ENCODE measurements at places on chromosomes 5 and 9.

- no peak for DNase-seq
These were observed 86.4 kb downstream of the HMHB1 start for GRCh38 chr5:143898381-143898780.

GRCh38 chr5:111779922-111780292, 22.9 kb upstream of the NREP start:
- no peak for DNase-seq

DNA sequence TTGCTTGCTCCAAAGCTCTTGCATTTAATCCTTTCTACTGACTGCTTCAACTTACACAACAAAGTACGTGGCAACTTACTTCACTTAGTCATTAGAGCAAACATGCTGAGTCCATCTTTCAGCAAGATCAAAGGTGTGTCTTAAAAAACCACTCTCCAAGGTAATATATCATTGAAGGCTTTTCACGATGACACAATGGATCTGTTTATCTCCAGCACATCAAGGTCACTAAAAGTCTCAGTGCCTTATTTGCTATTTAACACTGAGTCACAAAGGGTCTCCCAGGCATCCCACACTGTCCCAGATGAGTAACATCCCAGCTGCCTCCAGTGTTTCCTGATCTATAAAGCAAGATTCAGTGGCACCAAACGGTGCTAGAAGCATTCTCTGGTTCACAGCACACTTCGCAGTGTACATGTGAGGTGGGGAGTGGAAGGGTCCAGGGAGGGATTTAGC, 3.7 kb upstream of the CLK4 start:
- peak; percentile 38 for DNase-seq

GRCh38 chr9:32344551-32345182, 39.8 kb upstream of the ACO1 start:
- DNase-seq = peak; percentile 22

GRCh38 chr5:142819825-142820224, 49.6 kb downstream of the ARHGAP26 start:
- DNase-seq = peak; percentile 69

GRCh38 chr5:137491121-137491520, 8.0 kb downstream of the SPOCK1 start:
- DNase-seq = peak; percentile 84

GRCh38 chr5:40634154-40634553, 45.6 kb upstream of the PTGER4 start:
- no peak for DNase-seq

DNA sequence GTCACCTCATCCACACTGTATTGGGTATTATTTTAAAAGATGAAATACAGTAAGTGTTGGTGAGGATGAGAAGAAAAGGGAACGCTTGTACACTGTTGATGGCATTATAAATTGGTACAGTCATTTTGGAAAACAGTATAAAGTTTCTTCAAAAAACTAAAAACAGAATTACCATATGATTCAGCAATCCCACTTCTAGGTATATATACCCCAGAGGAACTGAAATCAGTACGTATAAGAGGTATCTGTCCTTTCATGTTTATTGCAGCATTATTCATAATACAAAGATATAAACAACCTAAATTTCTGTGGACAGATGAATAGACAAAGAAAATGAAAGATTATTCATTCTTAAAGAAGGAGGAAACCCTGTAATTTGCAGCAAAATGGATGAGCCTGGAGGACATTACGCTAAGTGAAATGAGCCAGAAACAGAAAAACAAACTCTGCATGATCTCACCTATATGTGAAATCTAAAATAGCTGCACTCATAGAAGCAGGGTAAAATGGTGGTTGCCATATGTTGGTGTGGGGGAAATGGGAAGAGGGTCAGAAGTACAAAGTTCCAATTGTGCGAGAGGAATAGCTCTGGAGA, 191.6 kb downstream of the TRIM36 start:
- DNase-seq = no peak

DNA sequence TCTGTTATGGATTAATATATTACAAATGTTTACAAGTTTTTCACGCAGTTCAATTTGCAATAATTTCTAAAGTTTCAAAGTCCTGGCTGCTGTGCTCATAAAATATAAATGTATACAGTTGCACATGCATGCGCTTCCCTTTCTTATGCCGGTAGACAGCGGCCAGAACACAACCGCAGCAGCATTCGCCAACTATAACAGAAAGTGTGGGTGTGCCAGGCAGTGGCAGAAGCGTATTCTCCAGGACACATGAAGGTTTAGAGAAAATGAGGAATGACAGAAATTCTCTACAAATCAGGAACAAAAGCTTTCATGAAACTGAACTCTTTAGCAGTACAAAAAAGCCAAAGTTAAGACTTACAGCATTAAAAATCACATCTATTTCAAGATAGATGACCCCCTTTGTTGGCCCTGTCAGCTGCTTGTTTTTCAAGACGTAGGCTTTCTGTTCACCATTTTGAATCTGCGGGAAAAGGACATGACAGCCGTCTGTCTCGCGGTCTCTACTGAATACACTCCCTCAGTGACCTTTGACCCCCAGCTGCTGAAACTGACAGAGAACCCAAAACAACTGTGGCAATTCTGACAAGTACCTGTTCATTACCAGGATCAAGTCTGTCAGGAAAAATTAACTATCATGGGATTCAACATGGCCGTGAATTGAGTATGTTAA, 252.2 kb downstream of the SLF1 start:
- DNase-seq = no peak

- no peak for DNase-seq
These were observed 30.9 kb upstream of the CEP72 start for GRCh38 chr5:581266-581665.

DNA sequence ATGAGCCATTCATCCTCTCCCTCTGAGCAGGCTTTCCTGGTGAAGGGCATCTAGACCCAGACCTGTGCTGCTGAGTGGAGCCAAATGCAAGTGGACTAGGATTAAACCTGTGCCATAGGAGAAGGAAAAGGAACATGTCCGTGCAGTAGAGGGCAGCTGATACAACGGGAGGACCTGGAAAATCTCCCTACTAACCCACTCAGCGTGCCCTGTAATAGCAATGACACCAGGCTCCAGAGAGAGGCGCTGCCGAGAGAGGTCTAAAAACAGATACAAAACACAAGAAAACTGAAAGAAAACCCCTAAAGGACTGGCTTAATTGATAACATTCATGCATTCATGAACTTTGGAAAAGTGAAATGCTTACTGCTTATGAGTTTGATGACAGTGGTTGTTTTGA, 60.8 kb downstream of the PFDN1 start:
- DNase-seq = no peak

GRCh38 chr9:114798101-114798500, 7.7 kb downstream of the TNFSF15 start:
- DNase-seq = no peak

GRCh38 chr5:83026516-83026915, 50.7 kb downstream of the TMEM167A start:
- peak; percentile 38 for DNase-seq

DNA sequence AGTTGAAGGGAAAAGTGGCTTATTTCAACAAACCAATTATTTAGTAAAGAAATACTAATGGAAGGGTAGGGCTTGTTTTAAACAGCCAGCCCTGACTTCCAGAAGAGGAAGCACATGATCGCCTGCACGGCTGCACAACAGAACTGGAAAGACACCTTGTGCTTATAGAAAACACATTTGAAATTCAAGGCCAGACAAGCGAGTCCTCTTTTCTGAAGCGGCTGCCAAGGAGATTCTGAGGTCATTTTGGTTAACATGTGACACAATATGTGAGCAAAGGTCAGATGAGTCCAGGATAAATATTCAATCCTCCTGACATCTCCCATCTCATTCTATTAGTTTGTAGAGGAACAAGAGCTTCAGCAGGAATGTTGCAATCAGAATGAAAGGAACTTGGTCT, 461.4 kb upstream of the ST8SIA4 start:
- DNase-seq = peak; percentile 43

- DNase-seq = no peak
These were observed 25.7 kb upstream of the FBXL7 start for GRCh38 chr5:15474143-15474719.

DNA sequence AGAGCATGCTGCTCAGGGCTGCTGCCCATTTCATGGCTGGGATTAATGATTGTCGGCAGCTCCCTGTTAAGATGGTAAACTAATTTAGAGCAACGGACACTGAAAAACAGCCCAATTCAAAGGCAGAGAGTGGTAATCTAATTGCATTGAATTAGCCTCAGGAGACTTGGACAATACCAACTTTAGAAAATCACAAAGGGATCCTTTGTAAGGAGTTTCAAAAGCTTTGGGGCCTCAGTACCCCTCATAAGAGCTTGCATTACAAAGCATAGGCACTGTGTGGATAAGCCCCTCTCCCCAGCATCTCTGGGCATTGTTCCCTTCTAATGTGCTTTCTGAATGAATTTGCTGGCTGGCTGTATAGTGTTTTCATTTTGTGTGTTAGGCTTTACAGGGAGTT, 6.7 kb downstream of the GLRA1 start:
- DNase-seq = no peak

- DNase-seq = no peak
These were observed 391 bp upstream of the NRG2 start for GRCh38 chr5:140043508-140043872.

GRCh38 chr5:149433524-149434131, 54.5 kb upstream of the IL17B start:
- DNase-seq = no peak

GRCh38 chr9:109483744-109484429, 14.2 kb downstream of the PTPN3 start:
- peak; percentile 76 for DNase-seq

- DNase-seq = no peak
These were observed 1.9 kb downstream of the PRRX2 start for GRCh38 chr9:129667378-129667777.

DNA sequence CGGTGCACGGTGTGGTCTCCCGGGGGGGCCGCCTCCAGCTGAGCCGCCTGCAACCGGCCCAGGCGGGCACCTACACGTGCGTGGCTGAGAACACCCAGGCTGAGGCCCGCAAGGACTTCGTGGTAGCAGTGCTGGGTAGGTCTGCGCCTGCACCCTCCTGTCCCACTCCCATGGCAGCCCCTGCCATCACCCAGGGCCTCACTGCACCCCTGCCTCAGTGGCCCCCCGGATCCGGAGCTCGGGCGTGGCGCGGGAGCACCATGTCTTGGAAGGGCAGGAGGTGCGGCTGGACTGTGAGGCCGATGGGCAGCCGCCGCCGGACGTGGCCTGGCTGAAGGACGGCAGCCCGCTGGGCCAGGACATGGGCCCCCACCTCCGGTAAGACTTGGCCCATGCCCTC, 53.8 kb upstream of the ASS1 start:
- DNase-seq = no peak

GRCh38 chr5:96176022-96176421, 214.4 kb upstream of the ELL2 start:
- no peak for DNase-seq

DNA sequence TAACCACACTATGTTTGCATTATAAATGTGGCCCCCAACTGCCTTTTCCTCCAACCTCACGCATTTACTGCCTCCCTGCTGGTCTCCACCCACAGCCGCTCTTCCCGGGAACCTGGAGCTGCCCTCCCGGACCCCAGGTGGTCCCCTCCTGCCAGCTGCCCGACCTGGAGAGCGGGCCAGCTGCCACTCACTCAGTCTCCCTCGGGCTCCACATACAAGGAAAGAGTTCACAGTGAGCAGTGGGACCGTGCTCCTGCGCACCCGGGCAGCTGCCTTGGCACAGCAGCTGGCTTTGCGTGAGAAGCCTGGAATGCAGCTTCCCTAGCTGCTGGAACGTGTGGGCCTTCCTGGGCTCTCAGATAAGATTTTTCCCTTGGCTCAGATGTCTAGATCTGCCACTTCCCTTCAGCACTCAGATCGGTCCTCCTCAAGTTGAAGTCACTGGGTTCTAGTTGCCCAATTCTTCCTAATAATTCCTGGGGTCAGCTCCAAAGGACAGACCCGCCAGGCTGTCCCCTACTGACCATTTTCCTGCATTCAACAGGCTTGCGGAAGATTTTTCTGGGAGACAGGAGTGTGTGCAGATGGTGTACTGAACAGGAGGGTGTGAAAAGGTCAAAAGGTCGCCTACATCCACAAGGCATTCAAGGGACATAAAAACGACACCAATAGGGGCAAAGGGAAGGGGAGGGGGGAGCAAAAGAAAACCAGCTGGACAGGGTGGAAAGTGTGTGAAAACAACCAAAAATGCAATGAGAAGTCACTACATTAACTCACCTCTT, 69.1 kb downstream of the MYO10 start:
- no peak for DNase-seq

DNA sequence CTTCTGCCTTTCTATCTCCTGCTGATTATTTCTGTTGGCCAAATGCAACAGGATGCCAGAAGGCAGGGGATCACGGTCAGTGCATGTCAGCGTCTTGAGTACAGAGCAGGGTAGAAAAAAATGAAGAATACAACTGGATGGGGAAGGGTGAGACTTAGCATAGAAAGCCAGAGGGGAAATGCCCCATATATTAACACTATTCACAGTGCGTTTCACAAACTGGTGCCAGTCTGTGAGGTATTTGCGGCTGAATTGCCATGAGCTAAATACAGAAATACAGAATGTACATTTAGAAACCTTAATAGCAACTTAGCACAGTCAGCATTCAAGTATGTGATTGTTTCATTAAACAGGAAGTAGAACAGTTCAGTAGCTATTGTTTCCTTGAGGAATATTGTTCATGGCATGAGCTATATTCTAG, 31.0 kb upstream of the SLC1A3 start:
- peak; percentile 88 for DNase-seq

- no peak for DNase-seq
These were observed 134.9 kb downstream of the HMHB1 start for GRCh38 chr5:143946837-143947236.

GRCh38 chr5:146426305-146426704, 20.8 kb upstream of the TCERG1 start:
- DNase-seq = no peak

DNA sequence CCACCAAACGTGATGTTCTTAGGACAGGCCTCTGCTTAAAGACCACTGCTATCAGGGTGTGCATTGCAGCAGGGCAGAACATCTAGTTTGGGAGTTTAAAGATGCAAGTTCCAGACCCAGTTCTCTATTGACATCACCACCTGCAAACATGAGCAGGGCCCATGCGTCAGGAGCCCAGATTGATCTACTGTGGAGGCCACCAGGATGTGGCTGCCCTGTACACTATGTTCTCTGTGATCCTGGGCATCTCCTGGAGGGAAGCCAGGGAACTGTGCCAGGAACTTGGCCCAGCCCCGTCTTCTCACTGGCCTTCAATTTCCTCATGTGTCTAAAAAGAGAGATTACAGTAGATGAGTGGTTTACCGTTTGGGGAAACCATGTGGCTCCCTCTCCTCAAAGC, 87.1 kb downstream of the PDE6A start:
- peak; percentile 84 for DNase-seq

GRCh38 chr9:126532019-126532462, 81.7 kb upstream of the LMX1B start:
- DNase-seq = no peak

DNA sequence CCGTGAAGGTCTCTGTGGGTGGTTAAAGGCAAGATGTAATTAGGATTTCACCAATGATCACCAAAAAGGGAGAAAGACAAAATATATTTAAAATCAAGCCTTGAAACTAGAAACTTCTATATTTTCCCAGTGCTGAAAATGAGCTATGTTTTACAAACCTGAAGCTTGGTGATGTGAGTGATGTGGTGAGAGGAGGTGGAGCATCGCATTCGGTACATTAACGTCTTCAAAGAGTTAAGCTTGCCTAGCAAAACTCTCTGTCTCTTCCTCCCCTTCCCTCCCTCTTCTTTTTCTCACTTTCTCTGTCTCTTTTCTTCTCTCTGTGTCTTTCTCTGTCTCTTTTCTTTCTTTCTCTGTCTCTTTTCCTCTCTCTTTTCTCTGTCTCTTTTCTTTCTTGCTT, 347.3 kb upstream of the IRX2 start:
- DNase-seq = no peak

GRCh38 chr9:81132318-81132717, 557.0 kb downstream of the TLE1 start:
- peak; percentile 72 for DNase-seq

- DNase-seq = no peak
These were observed 9.3 kb upstream of the RAPGEF6 start for GRCh38 chr5:131644370-131644769.
